ENCODE measurements at places on chromosomes 3 and 15. TPM values are rescaled to one million over a fixed set of nuclear protein-coding genes. Genes with fewer than 3 reads are reported as not detected.
A peak's percentile ranks its signal among the peaks of the same experiment; 100 is the strongest.

DNA sequence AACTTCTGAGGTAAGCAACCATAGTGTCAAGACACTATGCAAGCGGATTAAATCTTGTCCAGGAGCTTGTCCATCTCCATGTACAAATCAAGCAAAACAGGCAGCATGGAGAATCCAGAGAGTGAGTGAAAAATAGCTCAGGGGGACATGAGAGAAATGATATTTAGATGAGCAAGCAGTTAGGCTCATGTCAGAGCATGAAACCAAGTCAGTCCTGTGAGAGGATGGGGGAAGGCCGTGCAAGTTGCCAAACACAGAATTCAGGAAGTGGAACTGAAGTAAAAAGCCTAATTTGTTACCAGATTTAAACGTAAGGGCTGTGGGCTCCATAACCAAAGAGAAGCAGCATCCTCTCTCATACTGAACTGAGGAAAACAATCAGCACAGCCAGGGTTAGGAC is 995.9 kb downstream of the MCTP2 start:
- no peak for DNase-seq

- DNase-seq: no peak
These were observed 35.8 kb downstream of the MLH1 start for GRCh38 chr3:37029111-37029510.

DNA sequence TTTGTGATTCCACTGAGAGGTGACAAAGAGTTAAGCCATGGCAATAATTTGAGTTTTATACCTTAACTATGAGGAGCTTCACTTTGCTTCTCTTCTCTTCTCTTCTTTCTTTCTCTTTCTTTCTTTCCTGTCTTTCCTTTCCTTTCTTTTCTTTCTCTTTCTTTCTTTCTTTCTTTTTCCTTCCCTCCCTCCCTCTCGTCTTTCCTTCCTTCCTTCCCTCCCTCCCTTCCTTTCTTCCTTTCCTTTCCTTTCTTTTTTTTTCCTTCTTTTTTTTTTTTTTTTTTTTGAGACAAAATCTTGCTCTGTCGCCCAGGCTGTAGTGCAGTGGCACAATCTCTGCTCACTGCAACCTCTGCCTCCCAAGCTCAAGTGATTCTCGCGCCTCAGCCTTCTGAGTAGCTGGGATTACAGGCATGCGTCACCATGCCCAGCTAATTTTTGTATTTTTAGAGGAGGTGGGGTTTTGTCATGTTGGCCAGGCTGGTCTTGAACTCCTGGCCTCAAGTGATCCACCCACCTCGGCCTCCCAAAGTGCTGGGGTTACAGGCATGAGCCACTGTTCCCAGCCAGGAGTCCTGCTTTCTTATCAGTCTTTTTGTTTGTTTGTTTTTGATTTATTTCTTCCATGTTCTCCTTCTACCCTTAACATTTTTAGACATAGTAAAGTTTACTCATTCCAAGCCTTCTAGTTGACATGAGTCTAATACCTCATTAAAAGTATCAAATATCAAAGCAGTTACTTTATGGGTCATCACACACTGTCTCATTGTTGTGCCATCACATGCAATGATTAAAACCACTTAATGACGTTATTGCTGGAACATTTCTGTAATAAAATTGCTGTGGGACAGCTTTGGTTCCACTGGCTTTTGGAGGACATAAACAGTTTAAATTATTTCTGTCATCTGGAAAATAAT is 29.9 kb downstream of the SLC49A4 start:
- no peak for DNase-seq

GRCh38 chr15:59218710-59219109 is 12.1 kb downstream of the LDHAL6B start:
- no peak for DNase-seq

DNA sequence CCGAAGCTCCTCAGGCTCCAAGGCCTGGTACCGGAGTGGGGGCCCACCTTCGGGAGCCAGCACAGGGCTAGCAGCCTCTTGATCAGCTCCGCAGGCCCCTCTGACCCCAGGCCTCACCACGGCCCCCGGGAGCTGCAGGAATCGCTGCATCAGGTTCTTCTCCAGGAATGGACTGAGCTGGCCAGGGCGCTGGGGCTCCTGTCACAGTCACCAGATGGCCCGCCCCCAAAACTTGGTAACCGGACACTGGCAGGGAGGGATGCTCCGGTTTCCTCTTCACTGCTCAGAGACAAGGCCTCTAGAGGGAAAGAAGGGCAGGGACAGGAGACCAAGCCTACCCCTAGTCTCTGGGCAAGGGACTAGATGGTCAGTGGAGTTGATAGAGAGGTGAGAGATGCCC is 9.9 kb downstream of the AP3B2 start:
- DNase-seq: no peak

The SNX22 gene
- total RNA-seq: 0.73 TPM

GRCh38 chr3:86990734-86991481 is at the start of gene VGLL3:
Gene VGLL3 (minus strand): TSS chr3:86991149. CDS start chr3:86990743, 406 bp downstream.
- peak; percentile 39 for DNase-seq

The TIMMDC1 gene
- 91.4 TPM for total RNA-seq

The TMCO5A gene
- total RNA-seq: not detected

GRCh38 chr3:51510996-51511395 is 11.2 kb upstream of the DCAF1 start:
- no peak for DNase-seq

- no peak for DNase-seq
These were observed 1031.7 kb downstream of the MCTP2 start for GRCh38 chr15:95262866-95263564.

The SNX33 gene
- total RNA-seq: 29.3 TPM

The AP2M1 gene
- 211 TPM for total RNA-seq

The IL17RD gene
- 2.7 TPM for total RNA-seq

The PLA2G4D gene
- total RNA-seq: 0.18 TPM

DNA sequence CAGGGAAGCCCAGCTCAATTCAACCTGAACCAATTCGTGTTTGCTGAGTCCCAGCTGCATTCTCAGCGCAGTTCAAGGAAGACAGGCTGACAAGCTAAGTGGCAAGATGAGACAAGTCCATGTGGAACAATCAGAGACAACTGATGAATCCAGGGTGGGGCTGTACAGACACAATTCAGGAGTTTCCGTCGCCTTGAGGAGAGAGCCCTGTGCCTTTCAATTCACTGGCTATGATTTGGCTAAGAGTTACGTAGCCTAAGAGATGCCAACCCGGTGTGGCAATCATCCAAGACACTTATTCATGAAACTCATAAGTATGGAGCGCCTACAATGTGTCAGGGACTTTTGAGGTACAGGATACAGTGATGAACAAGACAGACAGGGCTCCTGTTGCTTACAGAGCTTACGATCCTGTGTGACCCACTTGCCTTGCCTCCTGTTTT is 15.5 kb upstream of the ZBED2 start:
- DNase-seq: no peak

The SLTM gene
- 68.3 TPM for total RNA-seq

- DNase-seq: no peak
These were observed 160.0 kb downstream of the STT3B start for GRCh38 chr3:31692751-31693150.

DNA sequence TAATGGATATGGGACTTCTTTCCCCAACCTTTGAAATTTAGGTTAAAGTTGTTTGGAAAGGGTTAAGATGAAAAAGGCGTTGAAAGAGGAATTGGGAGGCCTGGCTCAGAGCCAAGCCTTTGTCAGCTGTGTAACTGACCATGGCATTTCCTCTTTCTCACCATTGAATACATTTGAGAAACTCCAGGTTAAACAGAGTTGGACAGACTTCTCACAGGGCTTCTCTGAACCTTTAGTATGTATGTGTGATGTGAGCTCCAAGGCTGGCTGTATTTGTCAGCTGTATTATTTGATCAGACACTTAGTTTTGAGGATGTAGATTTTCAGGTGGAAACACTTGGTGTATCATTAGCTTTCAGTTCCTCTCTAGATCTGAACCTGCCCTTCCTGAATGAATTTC is 136.4 kb upstream of the GOLGA6L4 start:
- DNase-seq: no peak

- DNase-seq: peak; percentile 8
These were observed 70.2 kb downstream of the FOXB1 start for GRCh38 chr15:60074181-60074885.

- no peak for DNase-seq
These were observed 14.8 kb upstream of the SMAD3 start for GRCh38 chr15:67050522-67051087.

The HACL1 gene
- total RNA-seq: 12.8 TPM

DNA sequence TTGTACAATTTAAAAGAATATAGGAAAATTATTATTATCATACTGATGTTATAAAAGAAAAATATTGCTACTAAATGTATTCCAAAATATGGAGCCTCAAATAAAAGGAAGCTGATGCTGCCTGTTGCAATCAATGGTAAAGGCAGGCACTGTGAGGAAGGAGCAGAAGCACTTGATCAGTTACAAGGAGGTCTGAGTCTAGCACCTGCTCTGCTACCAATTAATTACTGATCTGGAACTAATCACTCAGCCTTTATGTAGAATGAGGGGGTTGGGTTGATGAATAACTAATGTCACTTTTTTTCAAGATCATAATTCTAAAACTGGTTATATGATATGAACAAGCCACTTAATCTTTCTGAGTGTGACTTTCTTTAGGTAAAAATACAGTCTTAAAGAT is 5.5 kb downstream of the ADGRG7 start:
- DNase-seq: no peak

DNA sequence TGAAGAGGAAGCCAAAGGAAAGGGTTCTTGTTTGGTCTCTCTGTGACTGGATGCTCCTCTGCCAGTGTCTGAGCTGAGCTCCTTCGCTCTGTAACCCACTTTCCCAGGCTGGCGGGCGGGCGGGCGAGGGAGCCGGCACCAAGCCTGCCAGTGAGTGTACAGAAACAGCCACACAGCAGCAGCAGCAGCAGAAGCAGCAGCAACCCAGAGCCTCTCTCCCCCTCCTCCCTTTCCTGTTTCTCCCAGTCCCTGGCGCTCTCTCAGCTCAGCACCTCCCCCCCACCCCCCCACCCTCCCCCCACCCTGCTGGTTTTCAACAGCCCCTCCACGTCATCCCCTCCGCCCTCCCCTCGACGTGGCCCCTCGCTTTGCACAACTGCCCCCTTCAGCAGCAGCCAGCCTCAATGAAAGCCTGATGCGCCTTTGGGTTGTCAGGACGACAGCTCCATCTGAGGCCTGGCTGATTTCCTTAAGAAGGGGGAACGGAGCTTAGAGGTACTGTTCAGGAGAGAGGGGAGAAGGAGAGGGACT is at the start of gene LSAMP:
TSS of gene LSAMP (minus strand) at position 177 of the 531 bp plus-strand sequence.
- DNase-seq: no peak

DNA sequence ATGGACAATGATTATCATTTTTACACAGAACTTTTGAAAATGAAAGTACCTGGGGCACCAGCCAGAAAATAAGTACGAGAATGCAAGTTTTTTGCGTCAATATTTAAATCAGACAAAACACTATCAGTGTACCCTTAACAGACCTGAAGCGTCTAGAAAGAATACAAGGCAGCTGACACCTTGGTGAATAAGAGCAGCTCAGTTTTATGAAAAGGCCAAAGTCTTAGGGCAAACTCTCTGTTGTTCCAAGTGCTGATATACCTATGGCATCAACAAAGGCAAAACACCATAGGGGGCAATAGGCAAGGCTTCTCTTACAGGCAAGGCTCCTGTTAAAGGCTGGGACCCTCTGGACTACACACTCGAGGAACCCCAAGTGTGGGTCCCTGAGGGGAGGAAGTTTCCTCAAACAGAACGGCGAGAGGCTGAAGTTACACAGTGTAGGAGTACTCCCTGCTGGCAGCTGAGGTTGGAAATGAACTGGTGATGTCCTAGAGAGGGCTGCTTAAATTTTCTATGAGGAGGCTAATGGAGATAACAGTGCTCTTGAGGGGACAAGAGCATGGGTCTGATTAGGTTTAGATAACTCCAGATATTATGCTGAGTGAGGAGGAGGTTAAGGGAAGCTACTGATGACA is 291.0 kb downstream of the TIGIT start:
- no peak for DNase-seq

- peak; percentile 41 for DNase-seq
These were observed 160.7 kb upstream of the MCTP2 start for GRCh38 chr15:94070356-94071295.

The ADCY5 gene
- 4.5 TPM for total RNA-seq

The SPESP1 gene
- 0.70 TPM for total RNA-seq

GRCh38 chr15:82803793-82804574 is 1.9 kb downstream of the FSD2 start:
- DNase-seq: no peak

- no peak for DNase-seq
These were observed 314.7 kb upstream of the CFAP20DC start for GRCh38 chr3:59364496-59364895.

DNA sequence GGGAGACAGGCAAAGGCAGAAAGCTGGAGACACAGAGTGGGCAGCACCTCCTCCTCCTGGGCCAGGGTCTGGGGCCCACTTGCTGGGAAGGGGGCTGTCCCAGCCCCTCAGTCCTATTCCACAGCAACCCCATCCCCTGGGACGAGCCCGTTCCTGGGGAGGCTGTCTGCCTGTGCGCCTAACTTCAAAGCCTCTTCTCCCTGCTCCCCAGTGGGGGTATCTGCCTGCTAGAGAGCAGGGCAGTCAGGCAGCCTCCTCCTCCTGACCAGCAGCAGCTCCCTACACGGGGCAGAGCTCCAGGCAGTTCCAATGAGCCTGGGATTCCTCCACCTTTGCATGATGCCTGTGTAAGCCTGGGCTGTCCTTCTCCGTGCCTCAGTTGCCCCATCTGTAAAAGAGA is 6.9 kb downstream of the PTH1R start:
- no peak for DNase-seq

- DNase-seq: no peak
These were observed 170.5 kb upstream of the TBL1XR1 start for GRCh38 chr3:177367788-177368187.

DNA sequence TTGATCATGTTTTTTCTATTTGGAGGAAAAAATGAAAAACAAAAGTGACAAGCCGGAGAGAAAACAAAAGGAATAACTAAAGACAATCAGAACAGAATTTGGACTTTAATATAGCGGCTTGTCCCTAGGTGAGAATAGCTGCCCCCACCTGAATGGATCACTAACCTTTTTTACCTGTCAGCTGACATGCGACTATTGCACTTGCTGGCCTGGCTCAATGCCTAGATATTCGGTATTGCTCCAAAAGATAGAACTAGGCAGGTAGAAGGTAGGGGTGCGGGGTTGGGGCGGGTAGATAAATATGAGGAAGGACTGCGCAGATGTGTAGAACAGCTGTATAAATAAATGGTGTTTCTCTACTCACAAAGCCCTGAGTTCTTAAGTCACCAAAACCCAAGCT is 650 bp upstream of the MORC1 start:
- no peak for DNase-seq

The OCA2 gene
- 0.31 TPM for total RNA-seq

The KLHDC8B gene
- total RNA-seq: 12.5 TPM

The PRR20G gene
- total RNA-seq: not detected

DNA sequence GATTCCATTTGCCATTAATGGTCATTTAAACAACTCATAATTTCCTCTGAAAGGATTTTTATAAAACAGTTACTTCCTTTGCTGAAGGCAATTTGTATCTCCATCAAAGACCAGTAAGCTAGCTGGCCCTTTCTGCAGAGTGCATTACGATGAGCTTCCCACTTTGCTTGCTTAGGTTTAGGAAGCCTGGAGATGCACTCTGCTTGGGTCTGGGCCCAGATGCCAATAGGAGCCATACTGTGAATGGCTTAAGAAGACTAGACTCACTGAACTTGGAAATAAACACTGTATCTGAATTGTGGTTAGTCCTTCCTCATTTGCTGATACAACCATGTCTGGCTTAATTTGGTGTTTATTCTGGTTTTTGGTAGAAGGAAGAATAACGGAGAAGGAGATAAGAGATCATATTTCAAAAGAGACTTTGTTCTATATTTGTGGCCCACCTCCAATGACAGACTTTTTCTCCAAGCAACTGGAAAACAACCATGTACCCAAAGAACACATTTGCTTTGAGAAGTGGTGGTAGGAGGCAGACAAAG is 38.1 kb downstream of the OXNAD1 start:
- no peak for DNase-seq

The CACNA2D2 gene
- total RNA-seq: 3.2 TPM

Measured in left colon (tissue), 2 donors.